ENCODE measurements at places on chromosomes 7 and 10. TPM values are rescaled to one million over a fixed set of nuclear protein-coding genes. Genes with fewer than 3 reads are reported as not detected.

The MEOX2 gene
- 6.8 TPM for polyA plus RNA-seq

The FAS gene
- 3.2 TPM for polyA plus RNA-seq

The ADAM8 gene
- polyA plus RNA-seq = 0.50 TPM

The IFIT3 gene
- 4.6 TPM for polyA plus RNA-seq

The ZCWPW1 gene
- polyA plus RNA-seq = 5.1 TPM

The THNSL1 gene
- polyA plus RNA-seq = 2.7 TPM

The HOXA3 gene
- 0.11 TPM for polyA plus RNA-seq

The ENKUR gene
- not detected for polyA plus RNA-seq

The LRRC18 gene
- not detected for polyA plus RNA-seq

The GJD4 gene
- not detected for polyA plus RNA-seq

DNA sequence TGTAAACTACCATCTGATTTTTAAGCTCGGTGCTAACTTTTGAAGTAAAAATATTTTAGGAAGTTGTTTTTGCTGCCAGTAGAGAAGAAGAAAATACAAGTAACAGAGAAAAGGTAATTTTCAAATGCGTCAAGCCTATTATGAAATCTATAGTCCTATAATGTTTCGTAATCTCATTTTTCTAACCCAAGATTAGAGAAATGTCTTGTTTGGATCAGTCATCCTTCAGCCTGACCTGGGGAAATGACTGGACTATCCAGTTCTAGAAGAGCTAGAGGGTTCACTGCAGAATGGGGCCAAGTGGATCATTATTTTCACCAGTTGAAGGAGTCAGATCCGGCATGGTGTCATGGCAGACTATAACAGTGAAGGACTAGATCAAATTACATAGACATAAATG, 62.7 kb upstream of the FGL2 start:
- no peak for DNase-seq

GRCh38 chr7:83550100-83550499, 98.8 kb downstream of the SEMA3E start:
- no peak for DNase-seq

- DNase-seq = no peak
Observed at GRCh38 chr10:1536341-1536740, 201.0 kb downstream of the ADARB2 start.

DNA sequence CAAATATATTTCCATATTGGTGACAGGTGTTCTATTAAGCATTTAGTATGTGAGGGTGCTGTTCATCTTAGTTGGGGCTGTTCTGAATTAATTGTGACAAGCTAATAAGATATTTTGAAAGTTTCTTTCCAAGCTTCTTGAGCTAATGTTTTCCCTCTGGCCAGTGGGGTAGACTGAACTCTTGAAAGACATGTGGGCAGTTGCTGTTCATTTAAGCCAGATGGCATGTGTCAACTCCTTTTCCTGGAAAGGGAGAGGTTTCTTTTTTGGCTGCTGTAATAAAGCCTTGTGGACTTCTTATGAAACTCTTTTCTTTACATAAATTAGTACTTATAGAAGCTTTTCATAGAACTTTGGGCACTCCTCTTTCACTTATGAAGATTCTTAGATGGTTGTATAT, 21.7 kb downstream of the RAB18 start:
- DNase-seq = no peak

DNA sequence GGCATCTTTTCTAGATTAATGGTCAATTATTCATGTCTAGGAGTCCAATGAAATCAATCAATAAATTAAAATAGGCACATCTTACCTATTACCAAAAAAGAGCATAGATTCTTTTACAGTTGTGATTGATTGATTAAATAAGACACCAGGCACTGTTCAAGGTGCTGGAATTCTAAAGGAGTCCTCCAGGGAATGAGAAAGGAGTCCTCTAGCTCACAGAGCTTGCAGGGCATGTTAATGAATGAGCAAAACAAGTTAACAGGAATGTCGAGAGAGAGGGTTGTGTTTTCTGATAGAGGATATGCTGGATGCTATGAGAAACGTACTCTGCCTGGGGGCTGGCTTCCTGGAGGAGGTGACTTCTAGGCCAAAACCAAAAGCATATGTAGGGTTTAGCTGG, 191.4 kb downstream of the BMPER start:
- DNase-seq = no peak

GRCh38 chr10:13724484-13724883, 137.7 kb downstream of the PRPF18 start:
- peak; percentile 57 for DNase-seq

DNA sequence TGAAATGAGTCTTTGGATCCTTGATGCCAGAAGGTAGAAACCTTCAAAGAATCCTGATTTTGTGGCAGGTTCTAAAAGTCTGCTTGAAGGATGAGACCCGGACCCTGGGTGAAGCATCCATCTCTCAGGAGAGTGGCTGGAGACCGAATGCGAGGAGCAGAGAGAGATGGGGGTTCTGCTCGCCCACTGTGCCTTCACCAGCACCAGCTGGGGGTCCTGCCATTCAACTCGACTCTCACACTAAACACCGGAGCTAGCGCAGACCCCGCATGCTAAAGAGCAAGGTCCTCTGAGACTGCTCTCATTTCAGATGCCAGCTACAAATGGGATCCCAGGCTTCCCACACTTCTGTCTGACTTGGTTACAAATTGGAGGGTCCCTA, 218.4 kb downstream of the GLRX3 start:
- no peak for DNase-seq

GRCh38 chr7:17617380-17617779, 318.9 kb downstream of the AHR start:
- no peak for DNase-seq

DNA sequence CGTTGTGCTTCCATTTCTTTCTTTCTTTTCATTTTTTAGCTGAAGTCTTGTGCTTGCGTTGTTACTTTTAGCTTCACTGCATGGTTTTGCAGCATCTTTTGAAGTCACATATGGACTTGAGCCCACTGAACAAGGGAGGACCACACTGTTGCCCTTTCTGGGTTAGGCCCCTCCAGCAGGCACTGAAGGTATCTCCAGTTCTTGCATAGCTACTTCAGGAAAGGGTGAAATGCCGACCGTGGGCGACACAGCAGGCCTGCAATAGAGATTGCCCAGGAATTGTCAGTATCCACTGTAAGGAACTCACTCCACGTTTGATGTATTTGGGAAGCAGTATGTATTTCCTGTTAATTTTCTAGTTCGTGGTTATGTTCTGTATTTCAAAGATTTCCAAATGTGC, 85.1 kb downstream of the WDR37 start:
- no peak for DNase-seq

GRCh38 chr10:107553470-107553869, 389.0 kb upstream of the SORCS1 start:
- DNase-seq = no peak

DNA sequence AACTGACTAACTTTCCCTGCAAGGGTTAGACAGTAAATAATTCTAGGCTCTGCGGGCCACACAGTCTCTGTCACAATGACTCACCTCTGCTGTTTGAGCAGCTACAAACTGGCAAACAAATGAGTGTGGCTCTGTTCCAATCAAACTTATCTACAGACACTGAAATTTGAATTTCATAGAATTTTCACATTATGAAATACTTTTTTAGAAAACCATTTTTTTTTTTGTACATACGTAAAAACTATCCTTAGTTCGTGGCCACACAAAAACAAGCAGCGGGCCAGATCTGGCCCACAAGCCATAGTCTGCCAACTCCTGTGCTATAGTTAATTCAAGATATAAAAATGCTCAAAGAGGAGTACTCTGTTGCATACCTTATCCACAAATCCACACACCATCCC, 32.6 kb downstream of the PIP4K2A start:
- no peak for DNase-seq

DNA sequence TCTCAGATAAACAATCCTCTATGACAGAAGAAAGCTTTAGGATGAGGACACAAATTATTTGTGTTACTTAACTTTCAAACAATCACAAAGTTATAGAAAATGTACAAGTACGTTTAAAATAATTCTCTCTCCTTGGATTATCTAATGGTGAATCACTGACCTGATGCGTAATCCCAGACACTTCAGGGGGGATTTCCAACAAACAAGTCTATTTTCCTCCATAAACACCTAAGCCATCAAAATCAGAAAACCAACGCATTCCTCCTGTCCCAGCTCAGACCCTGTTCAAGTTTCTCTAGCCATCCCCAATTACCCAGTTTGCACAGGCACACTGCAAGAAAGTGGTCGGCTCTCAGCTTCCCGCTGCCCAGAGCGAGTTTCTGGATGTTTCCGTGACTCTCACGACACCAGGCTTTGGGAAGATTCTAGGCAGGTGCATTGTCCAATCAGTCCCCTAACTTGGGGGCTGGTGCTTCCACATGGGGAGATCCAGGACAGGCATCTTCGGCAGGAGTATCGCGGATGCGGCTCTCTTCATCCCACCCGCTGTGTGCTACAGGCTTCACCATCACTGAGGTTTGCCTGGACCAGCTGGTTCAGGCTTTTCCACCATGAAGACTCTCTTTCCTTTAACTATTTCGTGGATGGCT, 200.0 kb downstream of the ZMYND11 start:
- DNase-seq = no peak

- DNase-seq = peak; percentile 47
Observed at GRCh38 chr10:93463723-93464476, 18.2 kb downstream of the MYOF start.

DNA sequence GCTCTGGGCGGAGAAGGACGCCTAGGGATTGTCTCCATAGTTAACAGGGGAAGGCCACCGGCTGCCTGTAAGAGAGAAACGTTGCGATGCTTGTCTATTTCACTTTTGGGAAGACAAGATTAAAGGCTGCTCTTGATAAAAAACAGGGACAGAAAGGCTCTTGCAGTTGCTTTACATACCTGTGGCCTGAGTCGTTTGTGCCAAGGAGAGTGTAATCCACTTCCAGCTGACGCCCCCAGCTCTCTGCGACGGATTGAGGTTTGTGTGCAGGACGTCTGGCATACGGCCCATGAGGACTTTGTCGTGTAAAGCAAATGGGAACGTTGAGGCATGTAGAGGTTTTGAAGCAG, 1.1 kb downstream of the MAP3K8 start:
- DNase-seq = peak; percentile 46

GRCh38 chr10:74650613-74651012, 175.8 kb upstream of the KAT6B start:
- no peak for DNase-seq

GRCh38 chr7:106623853-106624252, 37.1 kb downstream of the CCDC71L start:
- DNase-seq = no peak

DNA sequence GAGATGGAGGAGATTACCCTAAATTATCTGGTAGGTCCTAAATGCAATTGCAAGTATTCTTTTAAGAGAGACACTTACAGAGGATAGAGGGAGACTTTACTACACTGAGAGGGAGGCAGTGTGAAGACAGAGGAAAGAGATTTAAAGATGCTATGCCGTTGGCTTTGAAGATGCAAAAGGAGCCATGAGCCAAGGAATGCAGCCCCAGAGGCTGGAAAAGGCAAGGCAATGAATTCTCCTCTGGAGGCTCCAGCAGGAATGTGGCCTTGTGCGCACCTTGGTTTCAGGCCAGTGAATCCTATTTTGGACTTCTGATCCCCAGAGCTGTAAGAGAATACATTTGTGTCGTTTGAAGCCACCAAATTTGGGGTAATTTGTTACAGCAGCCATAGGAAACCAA, 118.6 kb downstream of the PLXNA4 start:
- DNase-seq = no peak

DNA sequence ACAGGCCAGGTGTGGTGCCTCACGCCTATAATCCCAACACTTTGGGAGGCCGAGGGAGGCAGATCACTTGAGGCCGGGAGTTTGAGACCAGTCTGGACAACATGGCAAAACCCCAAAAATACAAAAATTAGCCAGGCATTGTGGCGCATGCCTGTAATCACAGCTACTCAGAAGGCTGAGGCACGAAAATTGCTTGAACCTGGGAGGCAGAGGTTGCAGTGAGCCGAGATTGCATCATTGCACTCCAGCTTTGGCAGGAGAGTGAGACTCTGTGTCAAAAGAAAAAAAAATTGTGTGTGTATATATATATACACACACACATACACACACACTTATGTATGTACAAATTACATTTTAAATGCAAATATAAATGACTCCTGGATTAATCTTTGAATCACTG, 76.8 kb upstream of the LRRN3 start:
- no peak for DNase-seq

- no peak for DNase-seq
Observed at GRCh38 chr7:137135654-137136350, 207.7 kb downstream of the PTN start.

DNA sequence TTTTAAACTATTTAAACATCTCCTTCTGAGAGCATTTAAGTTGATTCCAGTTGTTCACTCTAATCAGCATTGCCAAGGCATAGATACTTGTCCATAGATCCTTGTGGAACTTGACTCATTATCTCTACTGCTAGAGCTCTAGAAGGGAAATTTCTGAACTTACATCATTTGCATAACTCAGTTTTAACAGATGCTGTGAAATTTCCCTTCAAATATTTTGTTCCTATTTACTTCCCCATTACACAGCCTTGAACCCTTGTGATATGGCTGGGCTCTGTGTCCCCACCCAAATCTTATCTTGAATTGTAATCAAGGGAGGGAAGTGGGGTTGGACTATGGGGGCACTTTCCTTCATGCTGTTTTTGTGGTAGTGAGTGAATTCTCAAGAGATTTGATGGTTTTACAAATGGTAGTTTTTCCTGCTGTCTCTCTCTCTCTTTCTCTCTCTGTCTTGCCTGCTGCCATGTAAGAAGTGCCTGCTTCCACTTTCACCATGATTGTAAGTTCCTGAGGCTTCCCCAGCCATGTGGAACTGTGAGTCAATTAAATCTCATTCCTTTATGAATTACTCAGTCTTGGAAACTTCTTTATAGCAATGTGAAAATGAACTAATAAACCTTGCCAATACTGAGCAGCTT, 25.4 kb downstream of the INSIG1 start:
- no peak for DNase-seq

DNA sequence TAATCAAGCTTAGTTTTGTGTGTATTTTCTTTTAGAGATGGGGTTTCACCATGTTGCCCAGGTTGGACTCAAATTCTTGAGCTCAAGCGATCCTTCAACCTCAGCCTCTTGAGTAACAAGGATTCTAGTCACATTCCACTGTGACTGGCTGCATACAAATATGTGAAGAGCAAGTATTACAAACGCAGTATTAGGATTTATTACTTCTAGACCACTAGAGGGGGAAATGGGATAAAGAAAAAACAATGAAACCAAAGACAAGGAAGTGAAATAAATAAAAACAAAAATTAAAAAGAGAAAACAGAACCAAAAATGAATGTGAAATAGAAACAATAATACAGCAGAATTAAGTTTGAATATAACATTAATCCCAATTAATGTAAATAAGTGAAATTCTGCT, 308.7 kb downstream of the ANKRD30A start:
- DNase-seq = no peak

- no peak for DNase-seq
Observed at GRCh38 chr7:41306486-41306885, 396.4 kb downstream of the INHBA start.

DNA sequence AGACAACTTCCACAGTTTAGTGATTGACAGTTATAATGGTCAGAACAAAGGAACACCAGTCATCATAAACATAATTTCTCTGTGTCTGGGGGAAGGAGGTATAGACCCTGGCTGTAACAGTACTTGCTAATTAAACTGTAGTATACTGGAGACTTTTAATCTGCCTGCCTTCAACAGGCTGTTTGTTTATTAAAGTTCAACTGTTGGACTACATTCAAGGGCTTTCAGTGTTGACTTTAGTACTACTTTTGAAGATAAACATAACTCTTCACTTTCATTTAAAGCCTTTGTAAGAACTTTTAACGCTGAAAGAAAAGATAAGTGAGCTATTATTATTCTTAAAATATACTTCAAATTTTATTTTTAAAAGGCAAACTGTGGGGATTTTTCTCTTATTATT, 15.5 kb upstream of the PTTG1IP2 start:
- no peak for DNase-seq

- no peak for DNase-seq
Observed at GRCh38 chr7:129780257-129780973, 168.9 kb downstream of the NRF1 start.

GRCh38 chr10:94402843-94403379, 570 bp downstream of the TBC1D12 start:
- no peak for DNase-seq
